ENCODE measurements at places on chromosomes 16 and 17.

DNA sequence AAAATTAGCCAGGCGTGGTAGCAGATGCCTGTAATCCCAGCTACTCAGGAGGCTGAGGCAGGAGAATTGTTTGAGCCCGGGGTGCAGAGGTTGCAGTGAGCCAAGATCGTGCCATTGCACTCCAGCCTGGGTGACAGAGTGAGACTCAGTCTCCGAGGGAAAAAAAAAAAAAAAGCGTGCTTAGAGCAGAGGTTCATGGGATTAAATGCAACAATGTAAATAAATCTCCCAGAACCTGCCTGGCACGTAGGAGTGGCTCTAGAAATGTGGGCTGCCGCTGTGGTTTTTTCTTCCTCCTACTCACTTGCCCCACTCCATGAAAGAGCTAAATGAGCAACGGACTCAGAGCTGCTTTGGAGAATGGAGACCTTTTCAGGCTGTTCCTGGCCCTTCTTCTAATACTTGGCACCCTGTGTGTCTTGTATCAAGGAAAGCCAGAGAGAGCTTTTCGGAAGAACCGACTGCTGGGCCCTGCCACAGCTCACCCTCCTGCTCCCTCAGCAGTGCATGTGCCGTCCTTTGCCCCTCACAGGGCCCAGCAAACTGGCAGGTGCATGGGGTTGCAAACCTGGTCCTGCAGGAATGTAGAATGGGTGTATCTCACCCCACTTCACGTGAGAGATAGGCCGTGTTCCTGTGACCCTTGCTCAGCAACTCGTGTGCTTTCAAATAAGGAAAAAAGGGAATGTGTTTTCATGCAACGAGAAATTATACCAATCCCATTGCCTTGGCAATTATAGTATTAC lies 52.0 kb downstream of the LDHD start:
- DNase-seq = no peak

- DNase-seq = no peak
These were observed 8.1 kb upstream of the SLC6A4 start for GRCh38 chr17:30243568-30243967.

GRCh38 chr16:22948603-22949368 lies 134.8 kb downstream of the HS3ST2 start:
- peak; percentile 57 for DNase-seq

GRCh38 chr17:60641126-60641525 lies 36.5 kb upstream of the BCAS3 start:
- DNase-seq = no peak

DNA sequence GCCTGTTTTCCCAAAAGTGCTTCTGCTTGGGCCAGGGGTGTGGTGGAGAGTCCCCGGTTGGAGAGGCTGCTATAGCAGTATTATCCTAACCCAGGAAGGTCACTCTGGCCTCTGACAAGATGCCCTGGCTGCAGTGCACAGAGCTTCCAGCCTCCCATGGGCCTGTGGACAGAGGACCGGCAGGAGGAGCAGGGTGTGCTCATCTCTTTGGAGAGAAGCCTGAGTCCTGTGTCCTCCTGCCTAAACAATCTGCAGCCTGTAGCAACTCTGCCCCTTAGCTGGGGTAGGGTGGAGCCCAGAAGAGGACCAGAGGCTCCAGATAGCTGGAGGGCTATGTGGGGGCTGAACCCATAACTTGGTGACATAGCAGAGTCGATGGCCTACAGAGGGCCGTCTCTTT lies 78.0 kb downstream of the MPRIP start:
- DNase-seq = no peak

GRCh38 chr17:83002118-83002805 lies 77.1 kb upstream of the METRNL start:
- DNase-seq = no peak

GRCh38 chr17:75006653-75007052 lies 5.8 kb upstream of the MRPL58 start:
- DNase-seq = no peak

GRCh38 chr16:78579020-78579419 lies 479.6 kb downstream of the WWOX start:
- no peak for DNase-seq

GRCh38 chr17:41284546-41284945 lies 9.0 kb downstream of the KRTAP9-7 start:
- DNase-seq = no peak
